ENCODE measurements at places on chromosomes 3 and 15. TPM values are rescaled to one million over a fixed set of nuclear protein-coding genes. Genes with fewer than 3 reads are reported as not detected.
A peak's percentile ranks its signal among the peaks of the same experiment; 100 is the strongest.

DTX3L gene
- 24.0 TPM for total RNA-seq

PATL2 gene
- total RNA-seq = 1.0 TPM

GOLGA8N gene
- total RNA-seq = 9.2 TPM

PRR23B gene
- total RNA-seq = not detected

MAP6D1 gene
- not detected for total RNA-seq

PPP2R3A gene
- 8.8 TPM for total RNA-seq

ZNF80 gene
- total RNA-seq = not detected

GRCh38 chr3:13068269-13069010 is 4.8 kb downstream of the IQSEC1 start:
- no peak for DNase-seq

- DNase-seq = no peak
Observed at GRCh38 chr15:62391641-62392262, 226.7 kb upstream of the C2CD4B start.

- no peak for DNase-seq
Observed at GRCh38 chr3:129005526-129006303, 4.6 kb downstream of the EFCC1 start.

GRCh38 chr3:141000027-141000663 is 51.0 kb upstream of the SPSB4 start:
- DNase-seq = no peak

GRCh38 chr3:15113884-15114283 is 14.9 kb upstream of the RBSN start:
- no peak for DNase-seq

- DNase-seq = no peak
Observed at GRCh38 chr15:79769069-79769481, 127.7 kb downstream of the MTHFS start.

- DNase-seq = no peak
Observed at GRCh38 chr15:58221591-58222241, 83.5 kb downstream of the AQP9 start.

- no peak for DNase-seq
Observed at GRCh38 chr3:79253704-79254103, 514.1 kb downstream of the ROBO1 start.

GHSR gene
- total RNA-seq = not detected

DUSP7 gene
- 13.1 TPM for total RNA-seq

- no peak for DNase-seq
Observed at GRCh38 chr3:193465992-193466608, 87.5 kb upstream of the ATP13A5 start.

DNA sequence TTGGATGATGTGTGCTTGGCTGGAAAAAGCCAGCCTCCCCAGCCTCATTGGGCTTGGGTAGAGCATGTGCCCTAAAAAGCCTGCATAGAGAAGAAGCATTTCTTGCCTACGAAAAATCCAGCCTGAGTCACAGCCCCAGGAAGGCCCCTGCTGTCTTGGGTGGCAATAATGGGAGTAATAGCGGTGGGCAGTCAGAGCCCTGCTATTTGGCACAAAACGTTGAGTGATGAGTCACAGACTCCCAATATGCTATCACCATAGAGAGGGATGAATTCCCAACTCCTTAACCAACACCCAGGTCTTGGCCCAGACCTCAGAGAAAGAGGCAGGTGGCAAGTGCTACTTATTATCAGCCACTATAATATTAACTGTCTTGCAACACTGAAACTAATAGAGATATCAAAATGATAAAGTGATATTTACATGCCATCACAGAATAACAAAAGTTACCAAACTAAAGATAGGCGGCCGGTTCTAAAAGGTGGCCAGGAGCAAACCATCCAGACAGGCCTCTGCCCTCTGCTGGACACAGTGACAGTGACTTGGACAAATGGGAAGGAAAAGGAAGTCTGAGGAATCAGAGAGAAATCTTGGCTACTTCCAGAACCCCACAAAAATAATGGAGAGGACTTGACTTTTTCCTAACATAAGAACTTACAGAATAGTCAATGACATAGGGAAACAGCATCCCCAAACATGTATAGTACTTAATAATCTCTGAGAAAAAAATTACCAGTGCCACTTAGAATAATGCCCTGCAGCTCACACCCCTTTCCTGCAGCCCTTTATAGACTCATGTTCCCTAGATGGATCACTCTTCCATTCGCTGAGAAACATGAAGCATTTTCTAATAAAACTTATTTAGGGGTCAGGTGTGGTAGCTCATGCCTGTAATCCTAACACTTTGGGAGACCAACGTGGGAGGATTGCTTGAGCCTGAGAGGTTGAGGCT is 51.9 kb upstream of the MUC13 start:
- DNase-seq = no peak

GRCh38 chr3:38141952-38142273 is 3.5 kb downstream of the MYD88 start:
- peak; percentile 15 for DNase-seq

DNA sequence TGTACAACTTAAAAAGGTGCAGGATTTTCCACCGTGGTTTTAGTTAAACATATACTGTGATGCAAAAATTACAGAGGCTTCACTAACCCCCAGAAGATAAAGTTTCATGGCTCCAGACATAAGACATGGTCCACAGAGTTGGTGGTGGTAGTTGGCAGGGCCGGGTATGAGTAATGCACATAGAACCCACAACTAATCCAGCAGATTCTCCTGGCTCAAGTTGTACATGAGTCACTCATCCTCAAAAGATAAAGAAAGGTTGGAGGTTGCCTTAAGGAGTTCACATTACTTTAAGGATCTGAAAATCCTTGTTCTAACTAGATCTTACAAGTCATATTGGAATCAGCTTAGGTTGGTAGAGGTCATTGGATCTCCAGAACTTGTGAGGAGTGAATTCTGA is 98.3 kb upstream of the ZBTB20 start:
- no peak for DNase-seq

DNA sequence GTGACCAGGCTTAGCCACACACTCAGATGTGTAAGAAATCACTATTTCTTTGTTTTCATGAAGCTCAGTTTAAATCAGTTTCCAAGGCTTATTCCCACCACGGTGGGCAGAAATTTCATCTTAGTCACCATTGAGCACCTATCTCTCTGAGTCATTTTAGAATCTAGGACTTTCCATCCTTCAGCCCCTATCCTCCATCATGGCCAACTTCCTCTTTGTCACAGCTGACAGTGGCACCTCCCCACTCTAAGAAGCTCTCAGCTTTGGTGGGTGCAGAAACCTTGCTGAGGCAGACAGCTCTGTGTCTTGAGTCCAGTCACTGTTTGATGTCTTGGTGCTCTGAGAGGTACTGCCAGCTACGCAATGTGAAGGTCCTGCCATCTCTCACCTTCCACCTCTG is 32.9 kb downstream of the SNTN start:
- DNase-seq = no peak

PRSS50 gene
- total RNA-seq = 0.32 TPM

DNA sequence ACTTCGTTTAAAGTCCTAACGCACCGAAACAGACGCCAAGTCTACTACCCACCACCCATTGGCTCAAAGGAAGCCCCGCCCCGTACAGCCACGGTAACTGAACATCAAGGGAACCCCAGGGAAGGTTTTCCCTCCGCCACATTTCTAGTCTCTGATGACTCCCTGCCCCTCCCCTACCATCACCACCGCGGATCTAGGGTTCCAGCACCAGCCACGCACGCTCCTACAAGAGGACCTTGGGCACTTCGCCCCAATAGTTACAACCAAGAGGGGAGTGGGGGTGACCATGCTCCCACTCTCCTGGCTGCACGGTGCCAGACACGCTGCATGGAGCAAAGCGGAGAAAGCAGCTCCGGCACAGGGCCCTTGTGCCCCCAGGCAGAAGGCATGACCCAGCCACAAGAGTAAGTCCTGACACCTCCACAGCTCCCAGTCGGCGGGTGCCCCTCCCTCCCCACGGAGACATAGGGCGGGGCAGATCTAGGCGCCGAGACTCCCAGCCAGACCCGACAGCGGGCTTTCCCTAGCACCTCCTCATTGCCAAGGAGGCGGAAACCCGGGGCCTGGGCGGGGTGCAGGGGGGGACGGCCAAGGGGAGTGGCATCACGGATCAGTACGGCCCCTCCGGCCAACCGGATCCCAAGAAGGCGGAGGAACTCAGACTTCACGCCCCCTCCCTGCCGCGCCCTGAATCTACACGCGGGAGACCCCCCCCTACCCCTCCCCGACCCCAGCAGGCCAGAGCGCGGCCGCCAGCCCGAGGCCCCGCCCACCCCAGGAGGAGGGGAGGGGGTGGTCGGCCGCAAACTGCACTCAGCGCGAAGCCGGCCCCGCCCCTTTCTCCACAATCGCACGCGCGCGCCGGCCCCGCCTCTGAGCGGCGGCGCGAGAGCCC is 936 bp downstream of the SIN3A start:
- DNase-seq = peak; percentile 86

DNA sequence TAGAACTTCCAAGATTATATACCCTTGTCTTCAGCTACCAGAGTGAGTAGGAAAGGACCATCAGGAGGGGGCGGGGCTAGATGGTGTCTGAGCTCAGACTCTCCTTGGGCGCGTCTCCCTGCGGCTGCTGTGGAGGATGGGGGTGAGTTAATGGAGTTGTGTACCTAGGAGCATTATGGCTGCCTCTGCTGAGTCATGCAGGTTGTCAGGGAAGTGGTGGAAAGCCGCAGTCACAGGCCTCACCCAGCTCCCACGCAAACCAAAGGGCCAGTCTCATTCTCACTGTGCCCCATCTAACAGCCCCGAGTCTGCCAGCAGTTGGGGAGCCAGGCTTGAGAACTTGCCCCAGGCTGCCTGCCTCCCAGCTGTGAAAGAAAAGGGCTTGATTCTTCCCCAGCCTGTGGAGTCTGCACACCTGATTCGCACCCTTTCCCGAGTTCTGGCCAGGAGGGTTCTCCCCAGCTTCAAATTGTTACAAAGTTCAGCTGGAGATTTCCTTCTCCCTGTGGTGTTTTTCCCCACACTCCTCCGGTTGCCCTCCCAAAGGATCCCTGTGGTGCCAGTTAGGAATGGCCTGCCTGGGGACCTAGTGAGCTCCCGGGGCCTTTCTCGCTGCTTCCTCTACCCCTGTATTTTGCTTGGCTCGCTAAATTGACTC is 143.3 kb downstream of the HCN4 start:
- DNase-seq = no peak

GRCh38 chr3:125381314-125381713 is 6.2 kb upstream of the ZNF148 start:
- DNase-seq = no peak

DNA sequence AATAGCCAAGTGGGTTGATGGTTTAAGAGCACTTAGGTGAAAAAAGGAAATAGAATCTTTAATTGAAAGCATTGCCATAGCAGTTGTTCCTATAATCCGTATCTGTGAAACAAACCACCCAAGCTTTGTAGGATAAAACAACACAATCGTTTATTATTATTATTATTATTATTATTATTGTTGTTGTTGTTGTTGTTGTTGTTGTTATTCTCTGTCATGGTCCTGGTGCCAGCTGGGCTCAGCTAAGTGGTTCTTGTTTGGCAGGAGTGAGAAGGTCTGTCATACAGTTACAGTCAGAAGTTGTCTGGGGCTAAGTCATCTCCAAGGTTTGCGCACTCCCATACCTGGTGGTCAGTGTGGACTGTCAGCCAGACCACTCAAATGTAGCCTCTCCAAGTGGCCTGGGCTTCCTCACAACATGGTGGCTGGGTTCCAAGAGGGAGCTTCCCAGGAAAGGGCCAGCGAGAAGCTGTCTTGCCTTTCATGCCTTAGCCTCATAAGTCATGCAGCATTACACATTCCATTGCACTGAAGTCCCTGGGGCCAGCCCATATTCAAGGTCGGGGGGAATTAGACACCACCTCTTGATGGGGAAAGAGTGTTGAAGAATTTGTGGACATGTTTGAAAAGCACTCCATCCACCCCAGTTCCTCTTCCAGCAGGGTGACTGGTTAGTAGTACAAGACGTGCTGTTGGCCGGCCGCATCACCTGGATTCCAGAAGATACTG is 54.3 kb upstream of the FGD5 start:
- no peak for DNase-seq

- no peak for DNase-seq
Observed at GRCh38 chr3:162376761-162377160, 880.2 kb downstream of the OTOL1 start.

DNA sequence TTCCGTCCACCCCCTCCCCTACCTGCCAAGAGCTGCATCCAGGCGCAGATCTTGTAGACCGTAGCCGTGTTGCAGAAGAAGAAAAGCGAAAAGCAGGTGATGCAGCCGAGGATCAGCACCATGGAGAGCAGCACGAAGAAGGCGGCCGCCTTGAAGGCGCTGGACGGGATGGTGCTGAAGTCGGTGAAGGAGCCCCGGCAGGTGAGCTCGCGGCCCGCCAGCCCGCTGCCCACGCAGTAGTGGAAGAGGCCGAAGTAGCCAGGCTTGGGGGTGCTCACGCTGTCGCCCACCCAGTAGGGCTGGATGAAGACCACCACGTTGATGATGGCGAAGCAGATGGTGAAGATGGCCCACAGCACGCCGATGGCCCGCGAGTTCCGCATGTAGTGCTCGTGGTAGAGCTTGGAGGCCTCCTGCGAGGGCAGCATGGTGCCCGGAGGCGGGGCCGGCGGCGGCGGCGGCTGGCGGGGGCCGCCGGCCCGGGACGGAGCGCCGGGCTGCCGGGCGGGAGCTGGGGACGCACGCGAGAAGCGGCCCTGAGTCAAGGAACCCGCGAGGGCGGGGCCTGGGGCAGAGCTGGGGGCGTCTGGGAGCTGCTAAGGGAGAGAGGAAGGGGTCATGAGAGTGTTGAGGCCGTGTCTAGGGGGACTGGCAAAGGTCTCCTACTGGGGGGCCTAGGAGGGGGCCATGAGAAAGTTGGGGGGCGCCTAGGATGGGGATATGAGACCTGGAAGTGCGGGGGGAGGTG is 1.2 kb downstream of the LHFPL4 start:
- DNase-seq = no peak

DET1 gene
- total RNA-seq = 5.9 TPM
